PC-9 (cell line): ENCODE measurements at places on chromosomes 6 and 20.

GRCh38 chr6:165559632-165560031, 103.4 kb downstream of the PDE10A start:
- no peaks in the 10 kb centered on the region for H3K36me3 ChIP-seq
- H3K27me3 ChIP-seq = no peaks in the 10 kb centered on the region
- no peak overlapping the region for H3K27ac ChIP-seq
- H3K4me1 ChIP-seq = peaks cover 11% of the 10 kb centered on the region; the same call in 1 of the 2 replicates
- no peak overlapping the region for H3K4me3 ChIP-seq

GRCh38 chr6:20404641-20405032, 3.0 kb downstream of the E2F3 start:
- H3K27ac ChIP-seq = peak overlapping the region; percentile 95
- no peaks in the 10 kb centered on the region for H3K27me3 ChIP-seq
- peaks cover 16% of the 10 kb centered on the region for H3K4me1 ChIP-seq

GRCh38 chr6:15368186-15368585, 122.3 kb downstream of the JARID2 start:
- no peak for DNase-seq
- no peak overlapping the region for H3K4me3 ChIP-seq
- H3K36me3 ChIP-seq = no peaks in the 10 kb centered on the region
- H3K4me1 ChIP-seq = no peaks in the 10 kb centered on the region

DNA sequence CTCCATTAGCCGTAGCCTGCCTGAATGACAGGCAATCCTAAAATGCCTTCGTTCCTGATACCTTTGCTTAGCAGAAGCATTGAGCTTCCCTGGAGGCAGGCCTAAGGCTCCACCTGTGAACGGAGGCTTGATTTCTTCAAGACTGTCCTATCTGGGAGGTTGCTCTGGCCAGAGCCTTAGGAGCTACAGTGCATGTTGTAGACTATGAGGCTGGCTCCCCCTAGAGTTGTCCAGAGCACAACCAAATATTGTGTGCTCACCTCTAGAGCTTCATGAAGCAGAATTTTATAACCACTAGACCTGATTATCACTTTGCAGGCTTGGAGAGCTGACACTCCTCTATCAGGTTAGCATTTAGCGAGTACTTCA, 217.8 kb downstream of the MAFB start:
- H3K27me3 ChIP-seq = no peaks in the 10 kb centered on the region
- no peaks in the 10 kb centered on the region for H3K36me3 ChIP-seq
- H3K27ac ChIP-seq = no peak overlapping the region
- H3K4me1 ChIP-seq = no peaks in the 10 kb centered on the region

DNA sequence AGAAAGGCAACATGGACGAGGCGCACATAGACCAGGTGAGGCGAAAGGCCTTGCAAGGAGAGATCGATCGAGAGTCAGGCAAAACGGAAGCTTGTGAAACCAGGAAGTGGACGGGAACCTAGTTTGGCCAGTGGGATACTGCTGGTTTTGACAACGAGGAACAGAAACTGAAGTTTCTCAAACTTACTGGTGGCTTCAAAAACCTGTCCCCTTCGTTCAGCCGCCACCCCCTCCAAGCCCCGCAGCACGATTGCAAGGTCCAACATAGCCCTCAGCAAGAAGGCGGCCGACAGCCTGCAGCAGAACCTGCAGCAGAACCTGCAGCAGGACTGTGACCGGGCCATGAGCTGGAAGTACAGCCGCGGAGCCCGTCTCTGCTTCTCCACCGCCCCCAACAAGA, 238.0 kb downstream of the KHDC1L start:
- no peaks in the 10 kb centered on the region for H3K4me1 ChIP-seq
- no peak overlapping the region for H3K4me3 ChIP-seq
- no peak for DNase-seq
- H3K36me3 ChIP-seq = no peaks in the 10 kb centered on the region
- H3K27me3 ChIP-seq = no peaks in the 10 kb centered on the region

DNA sequence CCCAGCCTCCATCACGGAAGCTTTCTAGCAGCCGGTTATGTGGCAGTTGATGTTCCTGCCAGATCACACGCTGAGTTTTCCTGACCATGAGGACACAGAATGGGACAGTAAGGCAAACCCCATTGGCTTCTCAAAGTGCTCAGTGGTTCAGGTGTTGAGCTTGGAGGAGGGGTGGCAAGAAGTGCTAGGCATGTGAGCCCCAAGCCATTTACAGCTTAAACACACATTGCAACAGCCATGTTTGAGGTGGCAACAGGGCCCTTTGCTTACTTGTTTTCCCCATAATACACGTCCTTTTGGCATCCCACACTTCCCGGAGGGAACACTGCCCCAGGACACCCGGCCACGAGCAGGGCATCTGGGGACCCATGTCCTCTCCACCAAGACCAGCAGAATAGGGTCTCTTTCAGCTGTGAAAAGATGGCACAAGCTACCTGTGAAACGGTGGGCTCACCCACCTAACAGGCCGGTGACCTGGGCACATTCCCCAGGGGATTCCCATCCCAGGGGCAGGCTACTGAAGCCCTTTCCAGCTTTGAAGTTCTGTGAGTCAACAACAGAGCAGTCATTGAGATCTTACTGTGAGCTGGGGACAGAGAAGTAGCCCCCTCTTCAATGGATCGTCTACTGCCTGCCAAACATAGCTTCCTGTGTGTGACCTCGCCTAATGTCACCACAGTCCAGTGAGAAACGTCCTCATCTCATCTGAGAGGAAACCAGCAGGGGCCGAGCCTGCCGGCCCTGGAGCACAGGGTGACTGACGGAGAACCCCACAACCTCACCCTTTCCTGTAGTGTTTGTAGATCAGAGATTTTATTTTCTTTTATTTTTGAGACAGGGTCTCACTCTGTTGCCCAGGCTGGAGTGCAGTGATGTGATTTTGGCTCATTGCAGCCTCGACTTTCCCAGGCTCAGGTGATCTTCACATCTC, 4.0 kb upstream of the TLDC2 start:
- no peak overlapping the region for H3K4me3 ChIP-seq
- DNase-seq = no peak
- no peaks in the 10 kb centered on the region for H3K4me1 ChIP-seq
- H3K27me3 ChIP-seq = no peaks in the 10 kb centered on the region
- no peak overlapping the region for H3K27ac ChIP-seq

- H3K36me3 ChIP-seq = no peaks in the 10 kb centered on the region
- H3K27ac ChIP-seq = no peak overlapping the region
- H3K4me3 ChIP-seq = no peak overlapping the region
- no peaks in the 10 kb centered on the region for H3K4me1 ChIP-seq
- no peak for DNase-seq
- H3K27me3 ChIP-seq = no peaks in the 10 kb centered on the region
Observed at GRCh38 chr6:69768664-69769063, 28.1 kb downstream of the LMBRD1 start.

GRCh38 chr20:3839328-3839727, 7.3 kb upstream of the MAVS start:
- H3K27ac ChIP-seq = no peak overlapping the region
- DNase-seq = no peak
- no peak overlapping the region for H3K4me3 ChIP-seq
- H3K4me1 ChIP-seq = peaks cover 36% of the 10 kb centered on the region

- no peak overlapping the region for H3K27ac ChIP-seq
- no peak for DNase-seq
- peaks cover 67% of the 10 kb centered on the region for H3K27me3 ChIP-seq
- H3K36me3 ChIP-seq = no peaks in the 10 kb centered on the region
- H3K4me1 ChIP-seq = peaks cover 1% of the 10 kb centered on the region
Observed at GRCh38 chr6:33243476-33243875, 28.2 kb downstream of the VPS52 start.

DNA sequence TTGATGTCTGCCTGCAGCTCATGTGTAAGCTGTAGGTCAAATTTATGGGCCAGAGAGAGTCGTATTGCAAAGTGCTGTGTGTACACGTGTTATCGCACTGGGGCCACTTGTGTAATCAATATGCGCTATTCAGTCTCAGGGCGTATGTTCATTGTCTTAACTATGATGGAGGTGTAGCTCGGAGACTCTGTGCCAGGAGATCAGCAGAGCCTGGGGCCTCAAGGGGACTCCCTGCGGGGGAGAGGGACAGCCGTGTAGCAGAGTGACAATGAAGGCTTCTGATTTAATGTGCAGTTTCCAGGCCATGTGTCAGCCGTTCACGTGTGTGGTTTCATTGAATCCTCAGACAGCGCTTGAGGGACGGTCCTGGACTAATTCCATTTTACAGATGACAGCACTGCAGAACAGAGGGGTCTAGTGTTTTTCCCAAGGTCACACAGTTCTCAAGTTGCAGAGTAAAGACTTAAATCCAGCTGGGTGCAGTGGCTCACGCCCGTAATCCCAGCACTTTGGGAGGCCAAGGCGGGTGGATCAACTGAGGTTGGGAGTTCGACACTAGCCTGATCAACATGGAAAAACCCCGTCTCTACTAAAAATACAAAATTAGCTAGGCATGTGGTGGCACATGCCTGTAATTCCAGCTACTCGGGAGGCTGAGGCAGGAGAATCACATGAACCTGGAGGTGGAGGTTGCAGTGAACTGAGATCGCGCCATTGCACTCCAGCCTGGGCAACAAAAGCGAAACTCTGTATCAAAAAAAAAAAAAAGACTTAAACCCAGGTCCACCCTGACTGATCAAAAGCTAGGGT, 242.5 kb downstream of the PREX1 start:
- H3K27me3 ChIP-seq = no peaks in the 10 kb centered on the region
- no peaks in the 10 kb centered on the region for H3K36me3 ChIP-seq
- H3K4me1 ChIP-seq = peaks cover 5% of the 10 kb centered on the region; the same call in 1 of the 2 replicates
- no peak overlapping the region for H3K27ac ChIP-seq
- no peak overlapping the region for H3K4me3 ChIP-seq
- no peak for DNase-seq

GRCh38 chr6:145315982-145316600, 419.2 kb downstream of the EPM2A start:
- DNase-seq = no peak
- no peak overlapping the region for H3K4me3 ChIP-seq
- H3K27ac ChIP-seq = no peak overlapping the region

GRCh38 chr6:9025228-9025627, 589.9 kb upstream of the SLC35B3 start:
- H3K4me1 ChIP-seq = no peaks in the 10 kb centered on the region
- H3K27ac ChIP-seq = no peak overlapping the region
- no peaks in the 10 kb centered on the region for H3K36me3 ChIP-seq
- no peak overlapping the region for H3K4me3 ChIP-seq

- H3K27me3 ChIP-seq = no peaks in the 10 kb centered on the region
- no peaks in the 10 kb centered on the region for H3K36me3 ChIP-seq
Observed at GRCh38 chr6:14770040-14770439, 475.8 kb upstream of the JARID2 start.

DNA sequence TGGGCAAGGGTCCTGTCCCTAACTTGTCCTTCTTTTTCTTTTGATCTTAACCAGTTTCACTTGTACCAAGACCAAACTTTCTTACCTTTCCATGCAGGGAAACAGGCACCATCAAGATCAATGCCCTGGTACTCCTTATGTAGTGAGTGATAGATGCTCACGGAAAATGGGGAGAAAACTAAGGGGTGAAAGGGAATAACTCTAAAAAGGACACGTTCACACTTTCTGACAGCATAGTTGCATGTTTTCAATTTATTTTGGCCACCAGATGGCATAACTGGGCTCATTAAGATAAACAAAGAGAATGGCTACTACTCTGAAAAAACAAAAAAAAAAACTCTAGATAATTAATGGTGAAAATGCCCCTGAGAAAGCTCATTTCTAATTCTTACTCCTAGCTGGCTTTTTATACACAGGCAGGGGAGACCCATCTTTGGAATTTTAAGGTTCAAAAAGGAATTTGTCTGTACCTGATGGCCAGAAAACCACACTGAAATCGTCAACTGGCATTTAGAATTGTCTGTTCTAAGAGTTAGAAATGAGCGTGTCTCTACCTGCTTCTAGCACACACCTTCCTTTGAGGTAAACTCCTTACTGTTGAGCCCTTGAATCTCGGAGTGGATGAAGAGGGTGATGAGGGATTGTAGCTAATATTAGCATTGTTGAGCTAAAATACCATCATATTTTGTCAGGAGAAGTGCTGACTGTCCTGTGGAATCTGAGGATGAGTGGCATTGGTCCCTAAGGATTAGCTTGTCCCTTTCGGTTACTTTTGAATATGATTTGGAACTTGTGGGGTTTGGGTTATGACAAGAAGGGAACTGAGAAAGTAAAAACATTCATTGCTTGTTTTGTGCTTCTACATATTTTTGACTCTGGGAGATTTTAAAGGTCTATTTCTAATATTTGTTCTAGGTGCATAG, 62.2 kb upstream of the DDR1 start:
- H3K27ac ChIP-seq = peak overlapping the region; percentile 96
- no peak for DNase-seq
- H3K4me1 ChIP-seq = peaks cover 72% of the 10 kb centered on the region
- no peaks in the 10 kb centered on the region for H3K27me3 ChIP-seq

- no peaks in the 10 kb centered on the region for H3K36me3 ChIP-seq
- H3K27me3 ChIP-seq = no peaks in the 10 kb centered on the region
- H3K27ac ChIP-seq = no peak overlapping the region
- no peaks in the 10 kb centered on the region for H3K4me1 ChIP-seq
Observed at GRCh38 chr6:56220078-56220477, 27.3 kb downstream of the COL21A1 start.

DNA sequence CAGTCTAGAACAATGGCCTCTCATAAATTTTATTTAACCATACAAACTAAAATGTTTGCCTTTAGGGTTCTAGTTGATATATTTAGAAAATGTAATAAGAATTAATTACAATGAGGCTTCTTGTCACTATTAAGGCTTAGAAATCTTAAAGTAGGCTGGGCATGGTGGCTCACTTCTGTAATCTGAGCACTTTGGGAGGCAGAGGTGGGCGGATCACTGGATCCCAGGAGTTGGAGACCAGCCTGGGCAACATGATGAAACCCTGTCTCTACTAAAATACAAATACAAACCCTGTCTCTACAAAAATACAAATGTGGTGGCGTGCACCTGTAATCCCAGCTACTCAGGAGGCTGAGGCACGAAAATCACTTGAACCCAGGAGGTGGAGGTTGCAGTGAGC, 99.0 kb upstream of the ADGRF1 start:
- no peak for DNase-seq
- H3K27me3 ChIP-seq = no peaks in the 10 kb centered on the region
- peaks cover 40% of the 10 kb centered on the region for H3K4me1 ChIP-seq
- H3K4me3 ChIP-seq = no peak overlapping the region
- H3K36me3 ChIP-seq = peaks cover 4% of the 10 kb centered on the region
- H3K27ac ChIP-seq = peak overlapping the region; percentile 42

DNA sequence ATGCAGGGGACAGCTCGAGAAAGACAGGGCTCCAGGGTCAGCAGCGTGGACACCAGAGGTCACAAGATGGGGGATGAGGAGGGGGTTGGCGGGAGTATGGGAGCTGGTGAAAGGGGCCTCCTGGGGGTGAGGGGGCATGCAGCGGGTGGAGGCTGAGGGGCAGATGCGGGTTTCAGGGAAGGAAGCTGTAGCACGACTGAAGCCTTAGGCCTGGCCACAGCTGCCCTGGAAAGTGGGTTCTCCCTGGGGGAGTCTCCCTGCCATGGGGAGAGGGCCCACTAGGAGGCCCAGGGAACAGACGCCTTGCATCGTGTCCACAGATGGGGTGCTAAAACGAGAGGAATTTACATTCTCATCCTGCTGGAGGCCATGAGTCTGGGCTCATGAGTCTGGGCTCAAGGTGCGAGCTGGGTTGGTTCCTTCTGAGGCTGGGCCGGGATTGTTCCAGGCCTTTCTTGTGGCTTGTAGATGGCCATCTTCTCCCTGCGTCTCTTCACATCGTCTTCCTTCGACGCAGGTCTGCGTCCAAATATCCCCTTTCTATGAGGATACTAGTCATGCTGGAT, 18.0 kb downstream of the APCDD1L start:
- no peaks in the 10 kb centered on the region for H3K4me1 ChIP-seq
- no peak overlapping the region for H3K4me3 ChIP-seq
- no peak for DNase-seq
- H3K36me3 ChIP-seq = no peaks in the 10 kb centered on the region
- no peaks in the 10 kb centered on the region for H3K27me3 ChIP-seq
